CD8-positive, alpha-beta memory T cell (primary cell): ENCODE measurements at places on chromosomes 5 and 9.

DNA sequence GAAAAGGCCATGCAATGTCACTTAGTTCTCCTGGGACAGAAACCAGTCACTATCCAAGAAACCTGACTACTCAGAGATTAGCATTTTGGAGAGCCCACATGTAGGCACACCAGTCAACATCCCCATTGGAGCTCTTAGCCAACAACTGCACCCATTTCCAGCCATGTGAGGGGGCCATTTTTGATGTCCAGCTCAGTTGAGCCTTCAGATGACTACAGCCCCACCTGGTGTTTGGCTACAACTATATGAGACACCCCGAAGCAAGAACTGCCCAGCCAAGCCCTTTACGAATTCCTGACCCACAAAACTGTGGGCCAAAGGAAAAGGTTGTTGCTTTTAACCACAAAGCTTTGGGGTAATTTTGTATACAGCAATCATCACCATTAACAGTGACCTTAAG is 300.1 kb downstream of the ASTN2 start:
- no peaks in the 10 kb centered on the region for H3K4me1 ChIP-seq
- H3K36me3 ChIP-seq = no peaks in the 10 kb centered on the region
- no peaks in the 10 kb centered on the region for H3K27me3 ChIP-seq

DNA sequence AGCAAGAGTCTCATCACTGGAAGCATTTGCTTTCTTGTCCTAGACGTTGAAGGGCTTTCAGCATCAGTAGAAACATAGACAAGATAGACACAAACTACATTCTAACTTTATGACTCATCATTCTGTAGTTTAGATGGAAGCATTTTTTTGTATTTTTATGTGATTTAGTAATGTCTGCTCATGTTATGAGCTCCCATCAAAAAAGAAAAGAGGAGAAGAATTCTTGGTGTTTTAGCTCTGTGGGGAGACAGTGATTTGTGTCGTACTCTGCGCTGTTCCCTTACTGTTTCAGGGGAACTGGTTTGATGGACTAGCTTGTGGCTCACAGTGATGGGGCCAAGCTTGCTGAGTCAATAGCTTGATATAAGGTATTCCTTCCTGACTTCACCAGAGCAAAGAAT is 159.2 kb upstream of the WWC1 start:
- H3K36me3 ChIP-seq = no peaks in the 10 kb centered on the region
- no peak overlapping the region for H3K4me3 ChIP-seq
- no peak for DNase-seq

DNA sequence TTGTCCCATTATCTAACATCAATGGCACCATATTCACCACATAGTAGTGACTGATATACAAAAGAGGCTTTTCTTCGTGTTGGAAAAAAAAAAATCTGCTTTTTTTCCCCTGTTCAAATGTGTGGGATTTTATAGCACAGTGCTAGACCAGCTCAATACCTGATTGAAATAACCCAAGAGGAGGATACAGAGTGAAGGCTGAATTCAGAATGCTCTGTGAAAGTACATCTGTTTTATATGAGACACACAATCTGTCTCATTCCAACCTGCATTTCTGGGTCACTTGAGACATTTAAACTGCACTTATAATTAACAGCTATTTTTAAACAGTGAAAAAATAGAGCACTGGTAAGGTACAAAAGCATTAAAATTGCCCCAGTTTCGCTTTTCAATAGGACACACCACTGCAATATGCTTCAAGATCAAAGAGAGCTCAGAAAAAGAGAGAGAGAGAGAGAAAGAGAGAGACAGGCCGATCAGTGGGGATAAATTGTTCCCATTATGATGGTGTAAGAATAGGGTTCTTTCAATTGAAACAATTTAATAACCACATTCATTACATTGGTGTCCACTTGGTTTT is 179.3 kb downstream of the NR2F1-AS1 start:
- no peak overlapping the region for H3K27ac ChIP-seq
- H3K36me3 ChIP-seq = no peaks in the 10 kb centered on the region
- DNase-seq = no peak
- no peak overlapping the region for H3K4me3 ChIP-seq

GRCh38 chr5:123398058-123398733 is 25.0 kb downstream of the CEP120 start:
- no peak for DNase-seq
- H3K4me3 ChIP-seq = no peak overlapping the region
- no peaks in the 10 kb centered on the region for H3K4me1 ChIP-seq
- H3K27me3 ChIP-seq = no peaks in the 10 kb centered on the region

GRCh38 chr5:108387758-108388157 is 5.9 kb upstream of the FBXL17 start:
- H3K27ac ChIP-seq = no peak overlapping the region
- H3K4me3 ChIP-seq = no peak overlapping the region
- H3K27me3 ChIP-seq = no peaks in the 10 kb centered on the region

DNA sequence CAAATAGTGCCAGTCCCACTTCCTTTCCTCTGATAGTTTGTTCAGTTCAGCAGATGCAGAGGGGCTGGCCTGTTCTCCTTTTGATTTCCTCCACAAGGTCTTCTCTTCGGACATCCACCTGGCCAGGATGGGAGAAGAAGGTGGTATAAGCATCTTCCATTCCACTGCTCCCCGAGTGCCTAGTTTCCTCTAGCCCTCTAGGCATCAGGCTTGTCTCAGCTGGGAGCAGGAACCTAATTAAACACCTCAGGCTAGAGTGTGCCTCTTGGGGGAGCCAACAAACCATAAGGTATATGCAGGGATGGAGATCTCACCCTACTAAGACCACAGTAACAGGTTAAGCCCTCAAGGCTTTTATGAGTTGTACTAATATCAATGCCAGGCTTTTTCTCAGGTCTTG is 835 bp upstream of the DND1 start:
- H3K27ac ChIP-seq = no peak overlapping the region
- H3K4me3 ChIP-seq = no peak overlapping the region
- H3K27me3 ChIP-seq = no peaks in the 10 kb centered on the region
- H3K36me3 ChIP-seq = peaks cover 37% of the 10 kb centered on the region

DNA sequence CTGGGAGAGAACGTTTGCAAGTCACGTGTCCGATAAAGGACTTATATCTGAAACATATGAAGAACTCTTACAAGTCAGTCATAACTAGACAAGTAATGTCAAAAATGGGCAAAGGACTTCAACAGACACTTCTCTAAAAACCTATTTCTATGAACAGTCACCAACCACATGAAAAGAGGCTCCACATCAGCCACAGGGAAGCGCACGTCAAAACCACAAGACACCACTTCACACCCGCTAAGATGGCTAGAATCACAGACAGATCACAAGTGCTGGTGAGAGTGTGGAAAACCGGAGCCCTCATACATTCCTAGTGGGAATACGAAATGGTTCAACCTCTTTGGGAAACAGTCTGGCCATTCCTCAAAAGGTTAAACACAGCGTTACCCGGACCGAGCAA is 11.5 kb upstream of the CARD9 start:
- no peaks in the 10 kb centered on the region for H3K27me3 ChIP-seq
- no peak overlapping the region for H3K27ac ChIP-seq
- peak; percentile 25 for DNase-seq
- H3K36me3 ChIP-seq = peaks cover 6% of the 10 kb centered on the region
- H3K4me1 ChIP-seq = peaks cover 21% of the 10 kb centered on the region
- no peak overlapping the region for H3K4me3 ChIP-seq

DNA sequence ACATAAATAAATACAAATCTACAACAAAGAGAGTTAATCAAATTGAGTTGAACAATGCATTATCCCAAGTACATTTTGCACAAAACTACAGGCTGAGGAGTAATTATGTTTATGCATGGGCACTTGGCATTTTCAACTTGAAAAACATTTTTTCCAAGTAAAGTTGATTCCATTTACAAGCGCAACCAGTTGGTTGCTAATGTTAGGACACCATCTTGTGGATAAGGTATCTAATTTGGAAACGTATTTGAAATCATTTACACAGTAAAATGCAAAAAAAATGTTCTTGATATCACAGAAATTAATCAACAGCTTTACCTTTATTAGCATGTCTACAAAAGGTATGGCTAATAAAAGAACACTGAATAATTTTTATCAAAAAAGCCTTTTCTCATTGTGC is 18.8 kb downstream of the FTMT start:
- H3K36me3 ChIP-seq = no peaks in the 10 kb centered on the region
- no peak overlapping the region for H3K4me3 ChIP-seq
- DNase-seq = no peak
- H3K4me1 ChIP-seq = no peaks in the 10 kb centered on the region

DNA sequence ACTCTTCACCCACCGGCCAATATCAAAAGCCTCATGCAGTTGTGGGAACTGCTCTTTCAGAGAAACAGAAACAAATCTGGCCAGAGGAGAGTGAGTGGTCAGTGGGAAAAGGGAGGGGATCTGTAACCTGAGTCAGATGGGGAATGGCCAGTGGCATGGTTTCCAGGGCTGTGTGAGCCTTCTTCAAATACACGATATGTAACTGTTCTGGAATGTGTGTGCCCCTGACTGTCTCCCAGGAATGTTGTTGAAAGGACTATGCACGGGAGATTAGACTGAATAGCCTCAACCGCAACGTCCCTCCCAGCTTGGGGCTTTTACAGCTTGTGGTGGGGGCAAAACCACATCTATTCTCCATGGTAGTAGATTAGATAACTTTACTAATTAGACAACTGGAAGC is 60.8 kb downstream of the SH3TC2 start:
- no peaks in the 10 kb centered on the region for H3K36me3 ChIP-seq
- DNase-seq = no peak
- H3K4me3 ChIP-seq = no peak overlapping the region
- H3K4me1 ChIP-seq = no peaks in the 10 kb centered on the region
- H3K27me3 ChIP-seq = peaks cover 5% of the 10 kb centered on the region
- H3K27ac ChIP-seq = no peak overlapping the region

GRCh38 chr9:3008091-3008490 is 164.2 kb upstream of the PUM3 start:
- no peak overlapping the region for H3K4me3 ChIP-seq
- no peaks in the 10 kb centered on the region for H3K27me3 ChIP-seq
- no peak overlapping the region for H3K27ac ChIP-seq
- no peak for DNase-seq
